ENCODE measurements at places on chromosomes 4 and X. TPM values are rescaled to one million over a fixed set of nuclear protein-coding genes. Genes with fewer than 3 reads are reported as not detected.

BCAP31 gene
- total RNA-seq = 106 TPM

FGFBP2 gene
- 33.0 TPM for total RNA-seq

RUFY3 gene
- 84.5 TPM for total RNA-seq

NBDY gene
- 21.6 TPM for total RNA-seq

PABPC5 gene
- total RNA-seq = 3.9 TPM

P2RY8 gene
- total RNA-seq = 2.8 TPM

ADAM29 gene
- total RNA-seq = not detected

DNA sequence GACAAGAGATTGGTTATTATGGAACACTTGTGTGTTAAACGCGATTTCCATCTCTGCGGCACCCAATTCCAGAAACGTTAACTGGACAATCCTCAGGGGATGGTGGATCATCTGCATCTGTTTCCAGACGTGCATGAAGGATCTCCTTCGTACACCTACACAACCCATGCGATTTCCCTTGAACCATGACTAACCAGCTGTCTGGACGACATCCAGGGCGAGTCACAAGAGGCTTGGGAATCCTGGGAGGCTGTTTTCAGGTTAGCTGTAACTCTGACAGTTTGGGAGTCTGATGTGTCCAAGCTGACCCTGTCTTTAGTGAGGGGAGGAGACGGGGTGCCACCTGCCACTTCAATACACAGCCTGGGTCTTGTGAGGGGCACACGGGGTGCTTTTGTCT, 84.5 kb downstream of the GATB start:
- DNase-seq = no peak
- no peaks in the 10 kb centered on the region for H3K4me1 ChIP-seq
- H3K27ac ChIP-seq = no peak overlapping the region
- H3K4me3 ChIP-seq = no peak overlapping the region
- H3K36me3 ChIP-seq = peaks cover 38% of the 10 kb centered on the region
- no peaks in the 10 kb centered on the region for H3K27me3 ChIP-seq

- H3K4me1 ChIP-seq = peaks cover 6% of the 10 kb centered on the region
- H3K4me3 ChIP-seq = peak overlapping the region; percentile 42
- no peak for DNase-seq
- no peaks in the 10 kb centered on the region for H3K36me3 ChIP-seq
Observed at GRCh38 chr4:127622921-127623796, 9.6 kb upstream of the INTU start.

GRCh38 chr4:128831531-128832242, 22.2 kb downstream of the JADE1 start:
- no peaks in the 10 kb centered on the region for H3K36me3 ChIP-seq
- H3K4me1 ChIP-seq = peaks cover 56% of the 10 kb centered on the region
- H3K27me3 ChIP-seq = no peaks in the 10 kb centered on the region
- no peak overlapping the region for H3K4me3 ChIP-seq
- no peak for DNase-seq
- no peak overlapping the region for H3K27ac ChIP-seq

DNA sequence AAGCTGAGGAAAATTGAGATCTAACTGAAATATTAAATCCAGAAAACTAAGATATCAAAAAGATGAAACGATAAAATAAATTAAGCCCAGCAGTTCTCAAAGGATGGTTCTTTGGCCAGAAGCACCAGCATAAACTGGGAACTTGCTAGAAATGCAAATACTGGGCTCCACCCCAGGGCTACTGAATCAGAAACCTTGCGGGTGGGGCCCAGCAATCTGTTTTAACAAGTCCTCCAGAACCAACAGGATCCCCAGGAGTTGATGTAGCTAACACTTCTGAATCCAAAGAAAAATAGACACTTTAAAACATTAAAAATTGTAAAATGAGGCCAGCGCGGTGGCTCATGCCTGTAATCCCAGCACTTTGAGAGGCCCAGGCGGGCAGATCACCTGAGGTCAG, 14.1 kb upstream of the TMEM154 start:
- H3K36me3 ChIP-seq = no peaks in the 10 kb centered on the region
- no peaks in the 10 kb centered on the region for H3K27me3 ChIP-seq
- no peak overlapping the region for H3K4me3 ChIP-seq
- DNase-seq = no peak
- peaks cover 13% of the 10 kb centered on the region for H3K4me1 ChIP-seq

GRCh38 chr4:128009428-128009827, 44.2 kb downstream of the ABHD18 start:
- H3K36me3 ChIP-seq = no peaks in the 10 kb centered on the region
- no peaks in the 10 kb centered on the region for H3K27me3 ChIP-seq
- H3K4me3 ChIP-seq = no peak overlapping the region
- no peak for DNase-seq
- no peaks in the 10 kb centered on the region for H3K4me1 ChIP-seq
- no peak overlapping the region for H3K27ac ChIP-seq

GRCh38 chr4:76192236-76192635, 21.4 kb downstream of the SCARB2 start:
- no peaks in the 10 kb centered on the region for H3K36me3 ChIP-seq
- H3K4me3 ChIP-seq = no peak overlapping the region
- no peaks in the 10 kb centered on the region for H3K27me3 ChIP-seq
- no peak for DNase-seq
- no peak overlapping the region for H3K27ac ChIP-seq

- no peak for DNase-seq
- H3K27me3 ChIP-seq = no peaks in the 10 kb centered on the region
- H3K36me3 ChIP-seq = no peaks in the 10 kb centered on the region
- H3K4me3 ChIP-seq = no peak overlapping the region
- H3K27ac ChIP-seq = no peak overlapping the region
Observed at GRCh38 chr4:87419578-87420249, 2.7 kb upstream of the NUDT9 start.

DNA sequence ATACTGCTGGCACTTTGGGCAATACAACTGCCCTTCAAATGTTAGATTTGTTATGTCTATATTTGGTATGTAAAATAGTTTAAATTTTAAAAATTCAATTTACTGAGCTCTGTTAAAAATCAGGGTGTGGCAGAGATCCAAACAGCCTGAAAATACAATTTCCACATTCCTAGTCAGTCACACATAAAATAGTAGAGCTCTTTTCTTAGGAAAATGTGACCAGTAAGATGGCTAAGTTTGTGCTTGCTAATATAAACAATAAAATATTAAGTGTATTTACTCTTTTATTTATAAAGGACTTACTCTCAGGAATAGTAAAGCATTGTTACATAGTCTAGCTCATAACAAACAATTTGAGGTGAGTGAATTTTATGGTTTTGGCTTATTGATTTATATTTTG, 200.2 kb downstream of the DKK2 start:
- H3K36me3 ChIP-seq = no peaks in the 10 kb centered on the region
- DNase-seq = no peak
- no peaks in the 10 kb centered on the region for H3K27me3 ChIP-seq
- H3K4me1 ChIP-seq = no peaks in the 10 kb centered on the region
- H3K27ac ChIP-seq = no peak overlapping the region

DNA sequence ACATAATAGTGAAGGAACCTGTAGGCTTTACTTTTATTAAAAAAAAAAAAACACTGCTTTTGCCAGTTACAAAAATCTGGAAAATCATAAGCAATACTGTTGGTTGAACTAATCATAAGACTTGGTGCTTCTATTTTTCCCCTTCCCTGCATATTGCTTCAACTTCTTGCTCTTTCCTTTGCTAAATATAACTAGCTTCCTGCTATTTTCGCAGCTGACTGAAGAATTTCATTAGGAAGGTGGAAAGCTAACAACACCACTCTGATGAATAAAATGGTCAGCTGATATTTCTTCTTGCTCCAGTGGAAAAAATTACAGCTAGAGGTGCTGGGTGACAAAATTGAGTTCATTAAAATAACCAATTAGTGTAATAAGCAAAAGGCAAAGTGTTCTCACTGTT, 39.3 kb downstream of the MEPE start:
- no peaks in the 10 kb centered on the region for H3K4me1 ChIP-seq
- H3K4me3 ChIP-seq = no peak overlapping the region
- no peaks in the 10 kb centered on the region for H3K36me3 ChIP-seq
- DNase-seq = no peak
- H3K27ac ChIP-seq = no peak overlapping the region

DNA sequence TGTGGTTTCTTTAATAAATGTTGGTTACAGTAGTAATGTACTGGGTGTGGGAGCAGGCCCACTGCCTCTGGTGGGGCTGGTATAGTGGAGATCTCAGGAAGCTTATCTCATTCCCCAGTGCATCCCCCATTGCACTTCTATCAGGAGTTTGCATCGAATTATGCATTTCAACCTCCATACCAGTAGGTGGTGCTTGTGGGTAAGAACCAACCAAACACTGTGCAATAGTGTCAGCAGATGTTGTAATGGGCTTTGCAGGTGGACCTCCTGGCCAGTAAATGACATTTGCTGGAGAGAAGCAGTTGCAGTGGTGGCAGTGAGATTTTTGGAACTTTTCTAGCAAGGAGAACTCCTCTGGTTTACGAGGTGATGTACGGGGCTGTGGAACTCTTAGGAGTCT, 150.6 kb downstream of the POU3F4 start:
- no peak overlapping the region for H3K27ac ChIP-seq
- H3K27me3 ChIP-seq = no peaks in the 10 kb centered on the region
- no peak overlapping the region for H3K4me3 ChIP-seq
- no peaks in the 10 kb centered on the region for H3K36me3 ChIP-seq
- DNase-seq = no peak
- H3K4me1 ChIP-seq = no peaks in the 10 kb centered on the region

Data from tibial nerve (tissue), 4 donors.